CD4-positive, alpha-beta T cell treated with Interleukin-1 beta for 1 hour (primary cell): ENCODE measurements at places on chromosomes 4 and X.

DNA sequence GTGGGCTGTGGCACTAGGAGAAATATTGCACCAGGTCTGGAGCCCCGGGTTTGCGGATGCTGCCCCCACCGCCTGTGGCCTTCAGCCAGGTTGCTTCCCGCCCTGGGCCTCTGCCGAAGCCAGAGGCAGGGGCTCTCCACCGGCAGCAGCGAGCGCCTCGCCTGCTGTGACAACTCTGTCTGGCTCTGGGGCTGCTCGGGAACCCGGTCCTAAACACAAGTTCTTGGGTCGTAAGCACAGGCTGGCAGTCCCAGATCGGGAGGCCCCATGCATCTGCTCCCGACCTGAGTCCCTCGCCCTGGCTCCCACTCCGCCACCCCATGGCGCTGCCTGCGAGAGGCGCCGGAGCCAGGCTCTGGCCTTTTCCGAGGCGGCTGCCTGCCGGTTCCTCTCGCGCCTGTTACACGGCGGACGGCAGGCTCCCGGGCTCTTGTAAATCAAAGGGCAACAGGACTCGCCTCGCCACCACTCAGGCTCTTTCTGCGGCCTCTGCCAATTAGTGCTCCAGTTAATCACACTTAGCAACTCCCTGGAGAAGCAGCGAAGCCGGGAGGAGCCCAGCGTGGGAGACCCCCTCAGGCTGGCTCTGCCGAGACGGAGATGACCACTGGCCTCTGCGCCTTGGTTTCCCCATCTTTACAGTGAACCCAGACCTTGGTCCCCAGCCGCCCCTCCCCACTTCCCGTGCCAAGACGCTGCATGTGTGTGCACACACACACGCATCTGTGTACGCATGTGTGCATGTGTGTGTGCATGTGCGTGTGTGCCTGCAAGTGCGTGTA is 109.2 kb downstream of the DCTD start:
- DNase-seq, result no peak

DNA sequence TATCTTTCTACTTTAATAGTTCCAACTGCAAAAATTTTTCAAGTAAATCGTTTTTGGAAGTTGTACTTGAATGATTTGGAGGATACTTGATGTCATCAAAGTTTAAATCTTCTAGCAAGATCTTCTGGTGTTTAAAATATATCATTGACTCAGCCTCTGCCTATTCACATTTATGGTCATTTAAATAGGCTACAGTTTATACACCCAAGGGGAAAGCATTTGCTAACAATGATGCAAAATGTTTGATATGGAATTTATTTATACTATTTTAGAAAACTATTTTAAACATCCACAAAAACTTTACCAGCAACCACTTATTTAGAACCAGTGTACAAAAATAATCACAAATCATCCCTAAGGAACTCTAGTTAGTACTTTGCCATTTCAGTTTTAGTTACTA is 123.3 kb upstream of the STIM2 start:
- no peak for DNase-seq

DNA sequence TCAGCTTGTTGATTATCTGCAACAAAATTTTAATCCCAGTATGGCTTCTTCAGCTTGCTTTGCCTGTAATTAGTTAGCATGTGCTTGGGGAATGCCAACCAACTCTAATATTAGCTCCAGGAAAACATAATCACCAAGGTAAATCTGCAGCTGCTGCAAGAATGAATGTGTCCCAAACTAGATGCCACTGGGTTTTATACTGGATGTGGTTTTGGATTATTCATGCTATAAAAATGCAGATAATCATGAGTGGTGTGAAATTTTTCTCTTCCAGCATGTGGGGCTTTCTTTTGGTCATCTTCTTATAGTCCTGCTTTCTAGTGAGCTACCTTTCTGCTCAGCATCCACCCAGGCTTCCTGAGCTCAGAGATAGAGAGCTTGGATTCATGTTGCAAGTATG is 295.9 kb upstream of the CASK start:
- DNase-seq, result no peak

- DNase-seq, result no peak
Observed at GRCh38 chr4:165328101-165328425, 594 bp downstream of the MSMO1 start.

- no peak for DNase-seq
Observed at GRCh38 chrX:73876911-73877310, 313.9 kb downstream of the CHIC1 start.

GRCh38 chr4:6419452-6420028 is 52.9 kb downstream of the PPP2R2C start:
- DNase-seq, result no peak

DNA sequence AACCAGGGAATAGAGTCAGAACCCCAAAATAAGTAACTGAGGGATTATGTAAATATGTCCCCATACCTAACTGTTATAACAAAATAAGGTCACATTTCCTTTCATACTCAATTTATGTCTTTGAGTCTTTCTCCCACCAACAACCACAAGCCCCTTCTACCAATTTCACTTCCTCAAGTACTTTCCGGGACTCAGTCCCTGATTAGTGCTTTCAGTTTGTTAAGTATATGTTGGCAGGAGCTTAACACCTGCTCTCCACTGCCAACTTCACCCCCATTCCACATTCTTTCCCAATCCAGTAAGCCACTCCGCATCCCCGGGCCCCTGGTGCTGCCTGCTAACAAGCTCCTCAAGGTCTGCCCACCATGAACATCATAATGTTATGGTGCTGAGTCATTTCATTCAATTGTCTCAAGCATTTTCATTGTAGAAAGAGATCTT is 71.3 kb upstream of the SPRY1 start:
- DNase-seq, result no peak

- DNase-seq, result no peak
Observed at GRCh38 chr4:82802911-82803310, 4.3 kb upstream of the SCD5 start.

DNA sequence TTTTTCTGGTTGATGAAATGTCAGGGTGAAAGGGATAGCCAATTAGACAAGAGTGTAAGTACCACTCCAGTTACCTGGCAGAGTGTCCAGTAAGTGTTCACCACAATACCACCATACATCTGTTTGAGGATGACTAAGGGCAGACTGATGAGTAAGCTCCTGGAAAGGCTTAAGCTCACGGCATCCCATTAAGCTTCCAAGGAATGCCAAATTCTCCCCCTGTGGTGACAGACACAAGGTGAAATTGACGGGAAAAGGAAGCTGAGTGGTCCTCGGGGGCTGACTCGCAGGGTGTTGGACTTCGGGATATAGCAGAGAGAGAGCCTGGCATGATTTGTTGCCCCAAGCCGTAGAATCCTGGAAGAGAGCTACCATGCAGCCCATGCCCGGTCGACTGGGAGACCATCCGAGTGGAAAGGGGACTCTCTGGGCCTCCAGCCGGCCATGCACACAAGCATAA is 7.6 kb upstream of the BST1 start:
- DNase-seq, result no peak

GRCh38 chrX:104189837-104190236 is 23.6 kb downstream of the FAM199X start:
- DNase-seq, result no peak

- DNase-seq, result no peak
Observed at GRCh38 chr4:140109737-140110136, 44.2 kb downstream of the MAML3 start.

- no peak for DNase-seq
Observed at GRCh38 chr4:158179465-158179864, 6.6 kb upstream of the GASK1B start.

DNA sequence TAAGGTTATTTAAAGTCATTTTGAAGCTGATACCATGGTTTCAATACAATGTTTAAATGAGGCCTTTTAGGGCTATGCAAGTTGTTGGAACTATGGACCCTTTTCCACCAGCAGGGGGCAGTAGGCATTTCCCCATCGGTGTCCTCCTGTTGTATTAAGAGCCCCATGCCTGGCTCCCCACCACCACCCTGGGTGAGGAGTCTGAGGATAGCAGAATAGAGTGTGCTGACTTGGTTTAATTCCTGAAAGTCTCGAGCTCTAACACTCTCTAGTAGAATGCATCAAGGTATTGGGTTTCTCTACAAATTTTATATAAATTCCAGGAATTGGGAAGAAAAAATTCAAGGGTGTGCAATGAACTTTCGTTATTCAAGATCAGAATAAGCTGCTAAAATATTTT is 234.8 kb upstream of the JADE1 start:
- peak; percentile 50 for DNase-seq

- no peak for DNase-seq
Observed at GRCh38 chr4:47075262-47075661, 43.9 kb downstream of the GABRB1 start.

DNA sequence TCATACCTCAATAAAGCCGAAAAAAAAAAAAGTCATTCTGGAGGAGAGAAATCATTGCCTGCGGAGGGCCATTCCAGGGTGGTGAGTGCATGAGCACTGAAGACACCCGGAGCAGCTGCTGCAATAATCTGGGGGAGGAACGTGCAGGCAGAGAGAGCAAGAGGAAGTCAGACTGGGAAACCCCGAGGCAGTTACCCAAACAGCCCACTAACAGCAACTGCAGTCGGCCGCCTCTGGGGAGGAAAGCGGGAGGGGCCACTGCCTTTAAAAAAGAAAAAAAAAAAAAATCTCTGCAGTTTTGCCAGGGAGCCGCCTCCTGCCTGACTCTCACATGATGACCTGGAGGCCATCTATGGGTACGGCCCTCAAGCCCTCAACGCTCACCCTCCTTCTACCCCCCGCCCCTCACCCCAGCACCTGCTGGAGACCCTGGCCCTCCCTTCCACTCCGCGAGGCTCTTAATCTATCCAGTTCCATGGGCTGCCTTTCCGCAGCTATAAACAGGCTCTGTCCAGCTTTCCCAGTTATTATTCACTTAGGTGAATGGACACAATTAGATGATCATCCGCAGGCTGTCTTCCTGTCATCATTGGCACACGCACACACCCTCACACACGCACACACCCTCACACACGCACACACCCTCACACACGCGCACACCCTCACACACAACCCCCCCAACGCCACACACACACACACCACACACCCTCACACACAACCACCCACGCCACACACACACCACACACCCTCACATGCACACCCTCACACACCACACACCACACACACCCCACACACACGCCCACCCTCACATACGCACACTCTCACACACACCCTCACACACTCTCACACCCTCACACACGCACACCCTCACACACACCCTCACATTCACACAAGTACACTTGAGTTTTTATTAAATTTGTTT is 3.4 kb upstream of the AVPR2 start:
- peak; percentile 80 for DNase-seq

DNA sequence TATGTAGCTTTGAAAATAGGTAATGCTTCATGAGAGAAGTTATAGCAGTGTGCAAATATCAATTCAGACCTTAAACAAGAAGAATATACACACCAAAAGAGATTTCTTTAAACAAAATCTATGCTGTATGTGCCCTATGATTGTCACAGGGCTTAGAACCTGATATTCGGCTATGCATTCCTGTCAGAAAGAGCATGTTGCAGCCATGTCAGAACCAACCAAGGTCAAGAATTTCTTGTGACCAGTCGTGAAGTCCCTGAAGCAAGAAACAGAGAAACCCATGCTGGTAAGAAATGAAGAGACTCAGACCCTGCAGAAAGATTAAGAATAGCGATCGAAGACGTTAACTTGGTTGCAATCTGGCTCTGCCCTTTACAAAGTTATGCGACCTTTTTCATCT is 210.3 kb upstream of the SPIN4 start:
- DNase-seq, result no peak

- no peak for DNase-seq
Observed at GRCh38 chr4:97370568-97370967, 772.7 kb downstream of the STPG2 start.

DNA sequence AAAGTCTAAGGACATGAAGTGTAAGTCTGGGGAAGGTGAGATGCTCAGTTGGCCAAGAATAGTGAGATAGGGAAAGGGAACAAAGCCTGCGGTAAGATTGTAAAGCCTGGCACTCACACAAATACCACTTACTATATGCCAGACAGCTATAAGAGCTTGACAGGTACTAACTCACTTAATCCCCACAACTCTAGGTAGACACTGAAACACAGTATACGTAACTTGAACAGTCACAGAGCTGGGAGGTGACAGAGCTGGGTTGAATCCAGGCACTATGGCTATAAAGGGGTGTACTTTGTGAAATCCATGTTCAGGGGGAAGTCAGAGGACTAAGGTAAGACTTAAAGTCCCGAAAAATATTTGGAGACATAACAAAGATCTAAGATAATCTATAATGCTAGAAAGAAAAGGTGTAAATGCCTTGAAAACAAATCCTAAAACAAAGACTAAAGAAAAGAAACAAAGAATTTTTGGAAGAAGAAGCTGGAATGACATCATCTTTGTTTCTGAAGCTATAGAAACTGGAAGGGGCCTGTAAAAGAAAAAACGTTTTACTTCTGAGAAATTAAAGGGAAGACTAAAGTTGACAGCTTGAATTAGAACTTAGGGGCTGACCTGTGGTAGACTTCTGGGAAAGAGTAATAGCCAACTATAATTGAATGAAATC is 172.5 kb downstream of the PPP3CA start:
- DNase-seq, result no peak

GRCh38 chr4:127777487-127777886 is 4.6 kb upstream of the HSPA4L start:
- no peak for DNase-seq

DNA sequence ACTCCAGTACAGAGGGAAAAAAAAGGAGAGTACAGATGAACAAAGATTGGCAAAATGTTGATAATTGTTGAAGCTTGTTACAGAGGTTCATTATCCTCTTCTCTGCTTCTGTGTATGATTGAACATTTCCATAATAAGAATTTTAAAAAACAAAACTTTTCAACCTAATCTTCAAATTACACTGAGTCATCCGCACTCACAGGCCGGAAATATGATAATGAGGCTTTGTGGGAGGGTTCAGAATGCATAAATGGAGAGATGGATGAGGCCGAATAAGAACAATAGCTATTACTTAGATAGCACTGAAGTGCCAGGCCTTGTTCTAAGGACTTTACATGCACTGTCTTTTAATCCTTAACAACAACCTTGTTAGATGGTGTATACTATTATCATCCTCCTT is 4.6 kb upstream of the ERCC6L start:
- no peak for DNase-seq

GRCh38 chr4:18695733-18696527 is 674.4 kb upstream of the LCORL start:
- DNase-seq, result no peak

DNA sequence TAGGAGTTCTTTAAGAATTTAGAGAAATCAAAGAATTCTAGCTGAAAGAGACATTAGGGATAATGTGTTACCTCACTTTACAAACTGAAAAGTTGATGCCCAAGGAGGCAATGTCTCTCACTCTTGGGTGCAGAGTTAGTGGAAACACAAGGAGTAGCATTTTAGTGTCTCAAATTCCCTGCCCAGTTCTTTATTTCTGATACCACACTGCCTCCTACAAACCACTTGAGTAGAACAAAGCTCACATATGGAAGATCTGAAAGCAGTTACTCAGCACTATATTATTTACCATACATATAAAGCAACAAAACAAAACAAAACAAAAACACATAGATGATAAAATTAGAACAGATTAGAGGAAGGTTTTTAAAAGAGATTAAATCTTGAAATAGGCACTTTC is 124.2 kb downstream of the REELD1 start:
- no peak for DNase-seq

- no peak for DNase-seq
Observed at GRCh38 chrX:85506871-85507270, 127.4 kb upstream of the POF1B start.

GRCh38 chr4:182169572-182169971 is 73.6 kb upstream of the TENM3 start:
- DNase-seq, result no peak

GRCh38 chr4:160142579-160142978 is 1039.7 kb downstream of the RAPGEF2 start:
- no peak for DNase-seq
